ENCODE measurements at places on chromosomes 5 and 9.

DNA sequence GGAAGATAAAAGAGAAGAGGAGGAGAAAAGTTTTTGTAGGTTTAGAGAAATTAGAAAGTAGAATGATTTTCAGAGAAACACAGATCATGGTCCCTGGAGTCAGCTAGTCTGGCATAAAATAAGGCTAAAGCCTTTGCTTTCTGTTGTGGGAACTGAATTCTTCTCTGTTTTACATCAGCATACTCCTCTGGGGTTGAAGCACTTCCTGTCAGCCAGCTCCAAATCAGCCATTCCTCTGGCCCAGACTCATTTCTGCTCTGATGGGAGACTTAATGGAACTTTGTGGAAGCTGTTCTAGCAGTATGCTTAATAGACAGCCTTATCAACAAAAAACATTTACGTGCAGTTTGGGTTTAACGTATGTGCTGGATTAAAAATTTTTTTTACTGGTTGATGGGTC is 143.2 kb downstream of the HMHB1 start:
- no peak for DNase-seq

GRCh38 chr9:36742264-36742663 is 169.6 kb downstream of the MELK start:
- no peak for DNase-seq

GRCh38 chr9:128469070-128469469 is 13.3 kb downstream of the ODF2 start:
- DNase-seq, result no peak

GRCh38 chr5:154642499-154643245 is 112.5 kb upstream of the LARP1 start:
- no peak for DNase-seq

GRCh38 chr5:141234109-141234667 is 11.0 kb upstream of the PCDHB15 start:
- no peak for DNase-seq

DNA sequence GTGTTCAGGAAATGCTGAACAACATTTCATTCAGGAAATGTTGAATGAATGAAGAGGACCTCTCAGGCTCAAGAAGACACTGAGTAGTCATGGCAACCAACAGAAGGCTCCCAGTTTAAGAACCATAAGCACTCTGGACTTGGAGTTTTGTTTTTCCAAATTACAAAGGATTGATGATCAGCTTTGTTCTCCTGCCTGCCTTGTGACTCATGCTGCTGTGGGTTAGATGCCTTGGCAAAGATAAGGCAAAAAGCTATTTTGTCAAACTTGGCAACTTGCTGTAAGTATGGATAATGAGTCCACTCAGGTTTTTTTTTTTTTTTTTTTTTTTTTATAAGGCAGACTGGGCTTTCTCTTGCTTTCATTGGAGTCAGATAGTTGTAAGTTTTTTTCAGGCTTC is 365.0 kb downstream of the TMEM232 start:
- DNase-seq, result no peak

GRCh38 chr9:88803546-88804253 is 187.6 kb upstream of the S1PR3 start:
- no peak for DNase-seq

DNA sequence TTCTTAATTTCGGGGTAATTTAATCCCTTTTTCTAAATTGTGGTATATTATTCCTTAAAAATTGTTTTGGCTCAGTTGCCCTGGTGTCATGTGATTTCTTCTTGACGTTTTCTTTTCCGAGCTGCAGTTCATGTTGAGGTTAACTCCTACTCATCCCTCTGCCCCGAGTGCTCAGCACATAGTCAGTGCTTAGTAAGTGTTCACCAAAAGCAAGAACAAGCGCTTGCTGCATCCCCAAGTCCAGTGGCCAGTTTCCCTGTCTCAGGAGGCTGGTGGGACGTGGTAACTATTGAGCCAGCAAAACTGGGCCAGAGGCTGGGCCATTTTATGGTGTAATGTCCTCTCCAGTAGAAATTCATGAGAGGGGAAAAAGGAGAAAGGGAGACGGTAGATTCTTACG is 23.3 kb downstream of the TRIO start:
- DNase-seq, result no peak

GRCh38 chr5:91652678-91653077 is 269.6 kb upstream of the ARRDC3 start:
- DNase-seq, result no peak

DNA sequence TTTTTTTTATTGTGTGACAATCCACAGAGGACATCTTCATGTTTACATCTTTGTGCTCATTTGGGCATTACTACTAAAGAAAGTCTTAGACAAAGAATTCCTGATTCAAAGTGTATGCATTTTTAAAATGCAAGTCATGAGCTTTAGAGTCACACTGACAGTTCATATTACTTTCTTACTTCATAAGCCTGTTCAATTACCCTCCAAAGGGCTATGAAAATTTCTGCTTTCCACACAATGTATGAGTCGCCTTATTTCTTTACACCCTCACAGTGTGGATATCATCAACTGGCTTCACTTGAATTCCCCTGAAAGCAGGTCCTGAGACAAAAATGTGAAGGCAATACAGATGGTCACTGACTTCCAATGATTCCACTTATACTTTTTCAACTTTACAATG is 280.4 kb upstream of the PTGER4 start:
- no peak for DNase-seq
